ENCODE measurements at places on chromosomes 1 and 21.

DNA sequence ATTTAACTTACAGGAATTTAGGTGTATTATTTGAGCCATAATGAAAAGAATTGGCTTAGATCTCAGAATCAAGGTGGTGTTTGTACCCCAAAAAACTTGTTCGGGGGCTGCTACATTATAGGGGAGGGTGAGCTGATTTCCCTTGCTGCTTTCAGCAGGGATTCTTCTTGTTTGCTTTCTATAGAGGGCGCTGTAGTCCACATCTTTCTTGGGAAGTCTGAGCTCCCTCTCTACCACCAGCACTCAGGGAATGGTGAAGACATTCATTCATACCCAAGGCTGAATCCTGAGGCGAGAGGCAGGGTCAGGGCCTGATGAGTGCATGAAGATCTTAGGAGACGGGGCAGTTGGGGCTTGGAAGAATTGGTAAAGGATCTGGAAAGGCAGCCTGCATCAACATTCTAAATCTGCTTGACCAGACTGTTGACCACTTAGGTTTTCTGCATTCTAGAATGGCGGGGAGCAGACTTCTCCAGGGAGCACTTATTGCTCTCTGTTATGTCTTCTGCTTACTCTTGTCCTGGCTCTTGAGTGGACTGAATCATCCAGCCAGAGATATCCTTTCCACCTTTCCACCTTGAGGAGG lies 18.9 kb downstream of the SPATA46 start:
- DNase-seq: peak; percentile 57

- DNase-seq: no peak
Measured at GRCh38 chr1:162840250-162840839, 20.6 kb downstream of the CCDC190 start.

DNA sequence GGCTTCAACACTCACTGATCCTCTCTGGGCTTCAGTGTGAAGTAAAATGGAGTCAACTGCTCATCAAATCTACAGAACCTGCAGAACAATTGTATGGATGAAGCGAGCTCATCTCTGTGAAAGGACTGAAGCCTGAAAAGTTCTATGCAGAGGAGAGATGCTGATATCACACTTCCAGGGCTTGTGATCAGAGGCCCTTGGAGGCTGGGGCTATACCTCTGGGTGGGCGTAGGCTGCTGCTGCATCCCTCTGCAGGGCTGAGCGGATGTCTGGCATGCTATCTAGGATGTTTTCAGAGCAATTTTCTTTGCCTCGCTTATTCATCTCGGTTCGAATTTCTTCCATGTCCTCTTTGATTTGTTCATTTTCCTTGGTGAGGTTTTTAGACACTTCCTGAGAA lies 17.6 kb downstream of the OLFML2B start:
- DNase-seq: no peak

DNA sequence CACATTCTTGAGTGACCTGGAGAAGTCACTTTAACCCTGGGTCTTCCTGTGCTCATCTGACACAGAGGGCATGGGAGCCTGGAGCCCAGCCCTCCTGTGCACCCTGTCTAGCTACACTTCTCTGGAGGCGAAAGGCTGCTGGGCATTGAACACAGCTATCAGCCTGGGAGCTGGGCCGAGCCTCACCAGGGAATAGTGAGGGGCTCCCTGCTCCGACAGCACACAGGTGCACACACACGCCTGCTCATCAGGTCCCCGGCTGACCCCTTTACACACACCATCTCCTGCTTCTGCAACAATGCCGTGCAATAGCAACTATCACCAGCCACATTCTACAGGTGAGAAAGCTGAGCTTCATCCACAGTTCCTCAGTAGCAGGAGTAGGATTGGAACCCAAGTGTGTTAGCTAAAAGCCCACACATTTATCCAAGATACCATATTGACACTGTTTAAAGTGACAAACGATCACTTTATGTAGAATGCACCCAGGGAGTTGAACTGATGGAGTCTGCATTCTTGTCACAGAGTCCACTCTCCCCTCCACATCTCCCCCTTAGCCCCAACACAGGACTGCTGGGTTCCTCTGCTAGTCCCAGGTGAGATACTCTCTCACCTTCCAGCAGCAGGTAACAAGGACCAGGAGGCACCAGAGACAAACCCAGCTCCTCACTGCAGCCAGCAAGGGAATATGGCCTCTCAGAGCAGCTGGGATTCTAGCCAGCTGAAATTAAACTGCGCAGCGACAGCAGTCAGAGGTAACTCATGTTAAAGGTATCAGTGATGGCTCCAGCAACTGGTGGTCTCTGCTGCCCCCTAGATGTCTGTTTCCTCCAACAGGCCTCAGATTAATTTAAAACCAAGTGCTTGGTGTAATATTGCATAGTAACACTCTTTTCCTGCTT lies 18.3 kb upstream of the CAPN8 start:
- peak; percentile 54 for DNase-seq

GRCh38 chr1:229596925-229597699 lies 28.8 kb downstream of the TAF5L start:
- DNase-seq: no peak

DNA sequence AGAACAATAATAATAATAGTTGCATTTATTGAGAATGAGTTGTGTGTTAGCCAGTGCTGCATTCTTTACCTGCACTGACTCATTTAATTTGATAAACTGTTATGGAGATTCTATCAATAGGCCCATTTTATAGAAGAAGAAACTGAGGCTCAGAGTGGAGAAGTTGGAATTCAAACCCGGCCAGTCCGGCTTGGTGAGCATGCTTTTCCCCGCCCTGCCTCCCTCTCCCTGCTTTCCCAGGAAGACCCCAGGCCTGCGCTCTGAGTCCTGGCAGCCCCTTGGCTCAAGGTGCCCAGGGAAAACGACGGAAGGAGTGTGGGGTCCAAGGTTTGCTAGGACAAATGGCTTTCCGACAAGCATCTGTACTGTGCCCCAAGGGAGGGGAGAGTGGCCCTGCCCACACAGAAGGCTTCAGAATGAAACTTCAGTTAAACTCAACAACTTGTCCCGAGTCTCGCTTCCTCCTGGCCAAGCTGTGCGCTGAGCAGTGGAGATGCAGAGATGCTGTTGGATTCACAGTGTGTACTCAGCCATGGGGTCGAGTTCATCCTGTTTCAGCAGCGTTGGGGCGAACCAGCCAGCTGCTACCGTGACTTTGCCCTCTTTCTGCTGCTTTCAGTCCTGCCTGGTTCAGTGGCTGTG lies 23.3 kb upstream of the PADI6 start:
- no peak for DNase-seq

- DNase-seq: peak; percentile 82
Measured at GRCh38 chr1:167328816-167329483, 108.3 kb downstream of the POU2F1 start.

DNA sequence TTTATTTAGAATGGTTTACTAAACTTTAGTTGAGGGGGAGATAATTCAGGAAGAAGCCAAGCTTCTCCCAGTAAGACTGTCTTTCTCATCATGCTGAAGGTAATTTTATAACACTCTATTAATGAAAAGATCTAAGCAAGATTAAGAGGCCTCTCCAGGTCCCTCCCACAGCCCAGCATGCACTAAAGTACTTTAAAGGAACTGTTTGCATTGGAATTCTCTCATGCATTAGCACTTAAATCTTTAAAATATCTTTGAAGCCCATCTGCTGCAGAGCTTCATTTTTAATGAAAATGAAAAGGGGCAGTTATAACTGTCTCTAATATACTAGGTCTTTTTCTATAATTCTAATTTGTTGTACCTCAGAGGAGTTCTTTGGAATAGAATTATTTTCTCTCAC lies 1379.1 kb upstream of the ADGRL4 start:
- DNase-seq: no peak

- DNase-seq: no peak
Measured at GRCh38 chr1:214857716-214858115, 224.8 kb upstream of the KCNK2 start.

DNA sequence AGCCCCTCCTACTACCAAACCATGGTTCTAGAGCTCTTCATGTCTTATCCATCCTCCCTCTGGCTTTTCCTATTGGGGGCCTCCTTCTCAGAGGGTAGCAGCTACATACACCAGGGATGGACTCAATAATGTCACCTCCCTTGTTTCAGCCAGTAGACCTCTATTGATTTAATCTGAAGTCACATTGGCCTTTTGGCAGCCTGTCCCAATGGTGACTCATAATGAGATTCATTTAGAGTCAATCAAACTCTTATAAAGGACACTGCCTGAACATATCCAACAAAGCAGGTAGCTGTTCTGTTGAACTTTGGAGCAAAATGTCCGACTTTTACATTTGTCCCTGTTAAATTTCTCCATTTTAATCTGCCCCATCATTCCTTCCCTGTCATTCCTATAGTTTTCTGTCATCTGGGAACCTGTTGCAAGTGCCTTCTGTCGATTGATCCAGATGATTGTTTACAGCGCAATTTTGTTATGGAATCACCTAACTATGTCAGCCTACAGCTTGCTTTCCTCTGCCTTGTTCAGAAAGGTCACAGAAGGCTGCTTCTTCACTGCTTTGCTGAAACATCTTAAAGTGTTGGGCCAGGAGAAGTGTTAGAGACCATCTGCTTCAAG lies 105.9 kb downstream of the ETS2 start:
- DNase-seq: no peak

- DNase-seq: no peak
Measured at GRCh38 chr21:17782051-17782450, 37.1 kb downstream of the C21orf91 start.

- DNase-seq: no peak
Measured at GRCh38 chr1:78377356-78377928, 113.3 kb upstream of the PTGFR start.

DNA sequence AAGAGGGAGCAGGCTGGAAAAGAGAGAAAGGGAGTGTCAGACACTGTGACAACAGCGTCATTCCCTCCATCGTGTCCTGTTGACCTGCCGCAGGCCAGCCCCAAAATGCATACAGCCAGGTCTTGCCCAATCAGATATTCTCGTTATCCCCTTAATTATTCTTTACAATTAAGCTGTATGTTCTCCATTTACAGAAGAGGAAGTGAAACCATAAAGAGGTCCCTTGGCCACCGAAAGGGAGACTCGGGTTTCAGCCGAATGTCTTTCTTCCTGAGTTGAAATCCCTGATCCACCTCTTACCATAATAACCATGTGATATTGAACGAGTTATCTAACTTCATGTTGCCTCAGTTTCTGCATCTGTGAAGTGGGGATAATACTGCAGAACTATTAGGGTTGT lies 70.5 kb downstream of the IGSF21 start:
- no peak for DNase-seq

DNA sequence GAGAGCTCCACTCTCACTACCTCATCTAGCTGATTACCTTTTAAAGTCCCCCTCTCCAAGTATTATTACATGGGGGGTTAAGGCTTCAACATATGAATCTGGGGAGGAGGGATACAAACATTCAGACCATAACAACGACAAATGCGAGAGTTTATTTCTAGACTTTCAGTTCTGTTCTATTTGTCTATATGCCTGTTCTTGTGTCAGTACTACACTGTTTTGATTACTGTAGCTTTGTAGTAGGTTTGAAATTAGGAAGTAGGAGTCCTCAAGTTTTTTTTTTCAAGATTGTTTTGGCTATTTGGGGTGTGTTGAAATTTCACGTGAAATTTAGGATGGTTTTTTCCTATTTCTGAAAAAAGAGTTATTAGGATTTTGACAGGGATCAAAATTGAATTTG lies 16.3 kb downstream of the ZMYM4 start:
- no peak for DNase-seq

DNA sequence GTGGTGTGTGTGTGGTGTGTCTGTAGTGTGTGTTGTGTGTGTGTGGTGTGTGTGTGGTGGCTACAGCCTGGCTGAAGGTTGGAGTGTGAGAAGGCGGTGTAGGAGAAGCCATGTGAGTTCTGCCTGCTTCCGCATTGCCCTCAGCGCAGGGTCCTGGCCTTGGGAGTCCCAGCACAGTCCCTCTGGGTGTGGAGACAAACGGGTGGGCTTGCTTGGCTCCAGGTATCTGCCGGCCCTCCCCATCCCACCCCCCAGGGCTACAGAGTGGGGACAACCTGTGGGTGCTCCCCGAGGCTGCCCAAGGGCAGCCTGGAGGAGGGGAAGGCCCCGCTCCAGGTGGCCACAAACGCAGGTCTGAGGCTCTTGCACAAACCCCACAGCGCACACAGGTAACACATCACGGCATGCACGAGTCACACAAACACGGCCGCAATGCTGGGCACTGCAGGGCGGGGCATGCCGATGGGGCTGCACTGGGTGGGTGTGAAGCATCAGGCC lies 31.7 kb upstream of the ADARB1 start:
- no peak for DNase-seq

DNA sequence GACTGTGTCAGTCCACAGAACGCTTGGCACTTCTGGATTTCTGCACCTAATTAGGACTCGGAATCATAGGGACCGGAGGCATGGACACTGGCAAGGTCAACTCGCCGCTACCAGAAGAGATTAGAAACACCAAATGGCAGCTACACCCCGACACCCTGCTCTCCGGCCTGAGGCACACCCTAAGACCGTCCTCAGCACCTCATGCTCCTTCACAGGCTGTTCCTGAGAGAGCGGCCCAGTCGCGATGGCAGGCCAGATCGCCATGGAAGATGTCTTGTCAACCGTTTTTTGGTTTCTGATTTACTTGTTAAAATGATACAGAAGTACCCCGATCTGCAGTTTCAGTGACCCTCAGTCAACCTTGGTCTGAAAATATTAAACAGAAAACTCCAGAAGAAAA lies 46.8 kb downstream of the NPHP4 start:
- no peak for DNase-seq

DNA sequence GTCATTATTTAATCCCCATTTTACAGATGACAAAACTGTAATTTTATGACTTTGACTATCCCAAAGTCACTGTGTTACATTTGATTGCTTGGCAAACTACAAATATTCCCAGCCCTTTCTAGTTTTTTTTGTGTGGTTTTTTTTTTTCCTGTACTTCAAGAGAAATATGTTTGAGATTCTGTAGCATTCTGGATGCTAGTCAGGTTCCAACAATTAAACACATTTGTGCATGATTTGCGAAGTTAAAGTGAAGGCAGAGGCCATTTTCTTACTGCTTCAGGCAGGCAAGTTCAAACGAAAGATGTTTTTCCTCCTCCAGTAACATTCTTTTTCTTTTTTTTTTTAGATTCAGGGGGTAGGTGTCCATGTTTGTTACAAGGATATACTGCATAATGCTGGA lies 107.9 kb upstream of the SERTAD4 start:
- no peak for DNase-seq

DNA sequence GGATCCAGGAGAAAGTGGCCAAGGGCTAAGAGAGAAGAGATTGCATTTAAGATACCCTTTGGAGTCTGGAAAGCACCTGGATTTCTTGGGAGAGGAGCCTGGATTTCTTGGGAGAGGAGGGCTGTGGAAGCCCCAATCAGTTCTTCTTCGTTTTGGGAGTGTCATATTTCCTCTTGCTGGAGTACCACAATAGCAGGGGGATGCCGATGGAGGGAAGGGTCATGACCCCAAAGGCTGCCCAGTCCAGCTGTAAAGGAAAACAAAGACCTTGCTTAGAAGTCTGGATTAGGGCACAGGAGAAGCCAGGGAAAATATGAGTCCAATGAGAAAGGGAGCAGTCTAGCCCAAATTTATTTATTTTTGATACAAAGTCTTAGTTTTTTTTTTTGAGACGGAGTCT lies 11.3 kb downstream of the SSR2 start:
- no peak for DNase-seq

GRCh38 chr21:17051054-17051453 lies 461.8 kb upstream of the CXADR start:
- DNase-seq: no peak
